ENCODE measurements at places on chromosomes 5 and 9.

GRCh38 chr5:37511646-37512045 lies 132.5 kb downstream of the WDR70 start:
- DNase-seq, result no peak

DNA sequence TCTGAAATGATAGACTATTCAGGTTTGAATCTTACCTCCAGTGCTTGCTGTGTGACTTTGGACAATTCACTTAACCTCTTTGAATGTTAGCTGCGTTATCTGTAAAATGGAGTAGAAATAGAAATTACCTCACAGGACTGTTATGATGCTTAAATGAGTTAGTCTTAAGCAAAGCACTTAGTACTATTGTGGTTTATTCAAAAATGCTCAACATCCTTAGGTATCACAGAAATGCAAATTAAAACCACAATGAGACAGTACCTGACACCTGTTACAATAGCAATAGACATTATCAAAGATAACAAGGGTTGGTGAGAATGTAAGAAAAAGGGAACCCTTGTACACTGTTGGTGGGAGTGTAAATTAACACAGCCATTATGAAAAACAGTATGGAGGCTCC lies 77.6 kb upstream of the FREM1 start:
- DNase-seq, result no peak

- no peak for DNase-seq
These were observed 19.1 kb downstream of the GFI1B start for GRCh38 chr9:132997591-132997990.

- no peak for DNase-seq
These were observed 30.1 kb downstream of the PRKACG start for GRCh38 chr9:68983522-68984424.

GRCh38 chr5:94086194-94086593 lies 344.8 kb upstream of the POU5F2 start:
- DNase-seq, result no peak

- no peak for DNase-seq
These were observed 139.6 kb downstream of the SCAMP1 start for GRCh38 chr5:78500028-78500427.

DNA sequence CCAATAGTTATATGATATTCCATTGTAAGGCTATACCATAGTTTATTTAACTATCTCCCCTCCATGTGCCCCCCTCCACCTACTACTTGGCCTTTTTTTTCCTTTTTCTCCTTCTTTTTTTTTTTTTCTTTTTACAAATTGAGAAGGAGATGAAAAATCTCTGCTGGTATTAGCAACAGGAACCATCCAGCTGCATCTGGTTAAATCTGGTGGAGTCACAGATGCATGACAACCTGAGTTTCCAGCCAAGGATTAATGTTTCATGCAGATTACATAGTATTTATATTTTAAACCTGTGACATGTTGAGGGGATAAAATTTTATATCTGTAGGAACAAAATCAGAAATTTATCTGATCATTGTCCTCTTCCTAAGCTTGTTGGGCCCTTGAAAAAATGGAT lies 128.5 kb upstream of the IQGAP2 start:
- DNase-seq, result no peak

DNA sequence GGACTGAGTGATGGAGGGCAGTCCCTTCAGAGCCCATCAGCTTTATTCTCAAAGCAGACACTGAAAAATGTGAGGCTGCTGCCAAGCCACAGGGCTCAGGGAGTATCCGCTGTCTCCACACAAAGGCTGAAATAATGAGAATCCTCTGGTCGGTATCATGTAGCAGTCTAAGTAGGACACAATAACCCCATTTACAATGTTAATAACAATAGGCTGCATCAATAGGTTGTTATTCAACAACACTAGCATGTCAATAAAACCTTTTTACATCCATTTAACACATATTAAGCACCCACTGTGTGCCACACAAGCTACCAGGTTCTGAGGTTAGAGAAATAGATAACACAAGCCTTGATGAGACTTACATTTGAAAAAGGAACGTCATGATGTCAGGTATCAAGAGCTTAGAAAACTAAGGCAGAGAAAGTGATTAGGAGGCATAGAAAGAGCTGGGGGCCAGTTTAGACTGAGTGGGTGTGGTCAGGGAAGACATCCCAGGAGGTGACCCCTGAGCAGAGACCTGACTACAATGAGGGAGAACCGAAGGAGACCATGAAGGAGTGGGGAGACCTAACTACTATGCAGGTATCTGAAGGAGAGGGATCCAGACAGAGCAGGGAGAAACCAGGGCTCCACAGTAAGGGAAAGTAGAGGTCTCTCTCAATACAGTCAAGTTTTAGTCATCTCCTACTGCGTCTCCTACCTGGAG lies 140.1 kb upstream of the GRIA1 start:
- DNase-seq, result no peak

DNA sequence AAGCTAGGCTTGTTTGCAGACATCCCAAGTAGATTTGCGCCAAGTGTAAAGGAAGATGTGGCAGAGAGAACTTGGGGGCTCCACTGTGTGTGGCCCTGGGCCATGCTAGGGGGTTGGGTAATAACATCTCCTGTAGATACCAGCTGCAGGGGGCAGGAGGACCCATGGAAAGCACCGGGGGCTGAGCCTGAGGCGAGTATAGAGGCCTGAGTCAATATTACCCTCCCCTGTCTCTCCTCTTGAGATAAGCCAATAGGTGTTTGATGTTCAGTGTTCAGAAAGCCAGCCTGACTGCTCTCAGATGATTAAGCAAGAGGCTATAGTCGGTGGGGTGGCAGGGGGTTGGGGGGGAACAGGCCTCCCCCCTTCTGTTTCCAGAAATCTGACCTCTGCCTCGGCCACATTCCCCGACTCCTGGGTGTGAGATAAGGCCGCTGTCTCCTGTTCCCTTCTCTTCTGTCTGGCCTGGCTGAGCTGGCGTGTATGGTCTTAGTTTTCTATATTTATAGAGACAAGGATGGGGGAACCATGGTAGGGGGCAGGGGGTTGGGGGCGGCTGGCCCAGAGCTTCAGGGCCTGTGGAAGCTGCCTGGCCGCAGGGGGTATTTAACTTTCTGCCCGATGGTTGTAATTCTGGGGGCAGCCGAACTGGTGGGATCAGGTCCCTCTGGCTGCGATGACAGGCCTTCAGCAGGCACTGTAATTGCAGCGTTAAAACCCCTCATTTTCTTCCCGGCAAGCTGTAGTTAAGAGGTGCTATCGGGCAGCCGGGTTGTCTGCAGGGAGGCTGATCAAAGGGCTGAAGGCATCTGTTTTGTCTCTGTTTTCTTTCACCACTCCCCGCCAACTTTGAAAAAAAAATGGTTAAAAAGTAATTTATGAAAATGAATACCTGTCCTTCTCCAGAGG lies 292.0 kb downstream of the NSG2 start:
- DNase-seq, result no peak

- DNase-seq, result no peak
These were observed 138.9 kb upstream of the PHYKPL start for GRCh38 chr5:178371362-178372111.

- no peak for DNase-seq
These were observed 265.0 kb upstream of the ZNF608 start for GRCh38 chr5:125011419-125011818.

- DNase-seq, result no peak
These were observed 12.8 kb upstream of the OTP start for GRCh38 chr5:77651343-77651742.

GRCh38 chr5:113917997-113918396 lies 404.5 kb downstream of the YTHDC2 start:
- DNase-seq, result no peak

- DNase-seq, result no peak
These were observed 68.8 kb upstream of the SSBP2 start for GRCh38 chr5:81819556-81820317.

- no peak for DNase-seq
These were observed 177.2 kb downstream of the TMEM232 start for GRCh38 chr5:110549301-110549700.

DNA sequence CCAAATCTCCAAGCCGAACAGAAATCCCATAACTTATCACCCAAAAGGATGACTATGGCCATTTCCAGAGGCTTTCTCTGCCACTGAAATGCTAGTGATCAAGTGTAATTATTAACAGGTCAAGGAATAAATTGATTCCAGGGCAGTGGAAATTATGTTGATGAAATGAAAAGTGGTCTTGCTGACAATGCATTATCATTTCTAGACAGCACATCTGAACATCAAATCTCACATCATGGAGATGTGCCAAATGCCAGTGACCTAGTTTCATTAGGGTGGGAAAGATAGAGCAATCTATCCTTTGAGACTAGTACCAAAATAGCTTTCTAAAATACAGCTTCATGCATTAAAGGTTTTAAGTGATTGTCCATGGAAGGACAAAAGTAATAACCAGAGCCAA lies 86.1 kb downstream of the AUH start:
- no peak for DNase-seq

DNA sequence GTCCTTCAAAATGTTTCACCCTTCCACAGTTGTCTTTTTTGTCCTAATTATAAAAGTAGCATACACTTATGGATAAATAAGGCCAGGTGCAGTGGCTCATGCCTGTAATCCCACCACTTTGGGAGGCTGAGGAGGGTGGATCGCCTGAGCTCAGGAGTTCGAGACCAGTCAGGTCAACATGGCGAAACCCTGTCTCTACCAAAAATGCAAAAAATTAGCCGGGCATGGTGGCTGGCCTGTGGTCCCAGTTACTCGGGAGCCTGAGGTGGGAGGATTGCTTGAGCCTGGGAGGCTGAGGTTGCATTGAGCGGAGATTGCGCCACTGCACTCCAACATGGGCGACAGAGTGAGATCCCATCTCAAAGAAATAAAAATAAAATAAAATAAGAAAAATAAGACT lies 1.6 kb downstream of the C5orf52 start:
- no peak for DNase-seq

DNA sequence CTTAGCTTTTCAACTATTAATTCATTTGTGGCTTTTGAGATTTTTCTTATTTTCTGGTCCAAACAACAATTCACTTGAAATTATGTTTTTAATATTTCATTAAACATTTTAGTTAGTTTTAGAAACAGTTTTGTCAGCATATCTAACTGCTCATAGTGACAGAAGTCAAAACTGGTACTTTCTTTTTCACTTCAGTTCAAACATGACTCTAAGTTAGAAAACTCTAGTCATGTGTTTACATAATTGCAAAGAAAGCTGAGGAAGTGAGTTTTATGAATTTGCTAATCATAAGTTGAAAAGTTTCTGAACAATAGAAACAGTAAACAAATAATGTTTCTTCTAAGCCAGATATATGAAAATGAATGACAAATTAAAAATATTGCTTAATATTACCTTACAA lies 1931.0 kb downstream of the EFNA5 start:
- DNase-seq, result no peak

GRCh38 chr5:9698125-9698826 lies 68.1 kb upstream of the TAS2R1 start:
- DNase-seq, result no peak

GRCh38 chr5:67166460-67167285 lies 29.9 kb downstream of the CD180 start:
- peak; percentile 24 for DNase-seq

GRCh38 chr5:94744906-94745305 lies 126.4 kb downstream of the SLF1 start:
- no peak for DNase-seq

GRCh38 chr5:92917044-92917443 lies 664.0 kb downstream of the NR2F1-AS1 start:
- DNase-seq, result no peak

DNA sequence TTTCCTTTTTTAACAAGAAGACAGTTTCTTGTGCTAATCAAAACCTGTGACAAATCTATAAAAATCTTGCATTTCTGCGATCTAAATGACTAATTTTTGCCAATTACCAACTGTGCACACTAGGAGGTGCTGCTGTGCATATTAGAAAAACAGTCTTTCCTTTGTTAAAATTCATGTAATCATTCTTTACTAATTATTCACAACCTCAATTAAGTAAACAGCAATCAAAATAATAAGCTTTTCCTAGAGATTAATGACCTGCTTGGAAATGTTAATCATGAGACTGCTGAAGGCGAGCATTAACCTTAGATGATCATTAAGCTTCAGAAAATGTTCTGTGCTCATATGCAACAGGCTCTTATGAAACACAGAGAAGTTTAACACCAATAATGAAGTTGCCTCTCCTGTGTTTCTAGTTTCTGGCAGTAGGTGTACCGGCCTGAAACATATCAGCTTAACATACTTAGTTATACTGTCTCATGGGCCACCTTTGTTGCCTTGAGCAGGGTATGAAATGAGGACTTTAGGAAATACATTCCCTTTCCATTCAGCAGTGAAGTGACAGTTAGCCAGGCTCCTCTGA lies 17.7 kb downstream of the RFESD start:
- peak; percentile 76 for DNase-seq
